Fibroblast of lung (primary cell): ENCODE measurements at places on chromosomes 4 and X. TPM values are rescaled to one million over a fixed set of nuclear protein-coding genes. Genes with fewer than 3 reads are reported as not detected.

The ASMTL gene
- total RNA-seq, result 11.0 and 12.9 TPM in 2 replicates

The TRIML1 gene
- not detected in 2 replicates for total RNA-seq

The STAG2 gene
- 92.7 and 96.4 TPM in 2 replicates for total RNA-seq

The CLNK gene
- not detected in 2 replicates for total RNA-seq

The COMMD8 gene
- 23.6 and 29.6 TPM in 2 replicates for total RNA-seq

The PAGE2B gene
- not detected in 2 replicates for total RNA-seq

The GAGE13 gene
- not detected in 2 replicates for total RNA-seq

The ANXA3 gene
- total RNA-seq, result 7.2 and 9.7 TPM in 2 replicates

DNA sequence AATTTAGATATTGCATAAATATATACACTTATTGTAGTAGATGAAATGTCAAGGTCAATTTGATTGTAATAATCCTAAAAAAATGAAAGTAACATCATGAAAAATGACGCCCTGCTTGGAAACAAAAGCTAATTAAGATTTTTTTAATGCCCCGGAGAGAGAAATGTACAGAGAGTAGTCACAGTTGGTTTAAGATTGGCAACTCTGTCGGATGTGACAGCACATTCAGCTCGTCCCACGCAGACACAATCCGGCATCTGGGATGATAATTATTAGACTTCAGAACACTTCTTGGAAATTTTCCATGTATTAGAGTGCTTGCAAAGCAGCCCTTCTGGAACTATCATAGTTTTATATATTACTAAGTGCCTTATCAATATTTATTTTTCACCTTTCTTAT lies 478.0 kb downstream of the PDHA2 start:
- H3K4me3 ChIP-seq, result no peak overlapping the region
- DNase-seq, result no peak
- H3K4me1 ChIP-seq, result no peaks in the 10 kb centered on the region

DNA sequence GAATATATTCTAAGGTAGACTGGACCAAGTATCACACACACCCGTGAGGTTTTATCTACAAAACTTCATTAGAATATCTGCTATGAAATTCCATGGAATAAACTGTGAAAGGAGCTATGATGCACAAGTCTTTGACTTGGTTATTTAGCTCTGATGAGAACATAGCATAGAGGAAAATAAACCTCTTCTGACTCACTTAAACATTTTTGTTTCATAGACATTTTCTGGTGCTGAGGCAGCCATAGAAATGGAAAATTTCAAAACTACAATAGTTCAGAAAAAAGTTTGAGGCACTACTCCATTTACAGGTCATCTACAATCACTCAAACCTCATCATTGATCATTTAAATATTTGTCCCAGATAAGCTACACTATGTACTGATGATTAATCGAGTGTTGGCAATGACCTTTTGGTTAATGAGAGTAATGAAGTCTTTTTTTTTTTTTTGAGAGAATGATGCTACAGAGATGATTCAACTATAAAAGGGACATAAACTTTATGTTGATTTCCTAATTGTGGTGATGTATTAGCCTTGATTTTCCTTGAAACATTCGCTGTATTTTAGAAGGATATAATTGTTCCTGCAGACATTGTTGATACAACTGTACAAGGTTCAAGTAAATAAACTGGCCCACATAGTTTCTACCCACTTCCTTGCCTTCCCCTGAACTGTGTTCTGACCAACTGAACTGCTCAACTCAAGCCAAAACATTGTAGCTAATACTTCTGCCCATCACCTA lies 77.5 kb downstream of the AREG start:
- no peaks in the 10 kb centered on the region for H3K36me3 ChIP-seq
- H3K4me3 ChIP-seq, result no peak overlapping the region
- no peak overlapping the region for H3K27ac ChIP-seq

DNA sequence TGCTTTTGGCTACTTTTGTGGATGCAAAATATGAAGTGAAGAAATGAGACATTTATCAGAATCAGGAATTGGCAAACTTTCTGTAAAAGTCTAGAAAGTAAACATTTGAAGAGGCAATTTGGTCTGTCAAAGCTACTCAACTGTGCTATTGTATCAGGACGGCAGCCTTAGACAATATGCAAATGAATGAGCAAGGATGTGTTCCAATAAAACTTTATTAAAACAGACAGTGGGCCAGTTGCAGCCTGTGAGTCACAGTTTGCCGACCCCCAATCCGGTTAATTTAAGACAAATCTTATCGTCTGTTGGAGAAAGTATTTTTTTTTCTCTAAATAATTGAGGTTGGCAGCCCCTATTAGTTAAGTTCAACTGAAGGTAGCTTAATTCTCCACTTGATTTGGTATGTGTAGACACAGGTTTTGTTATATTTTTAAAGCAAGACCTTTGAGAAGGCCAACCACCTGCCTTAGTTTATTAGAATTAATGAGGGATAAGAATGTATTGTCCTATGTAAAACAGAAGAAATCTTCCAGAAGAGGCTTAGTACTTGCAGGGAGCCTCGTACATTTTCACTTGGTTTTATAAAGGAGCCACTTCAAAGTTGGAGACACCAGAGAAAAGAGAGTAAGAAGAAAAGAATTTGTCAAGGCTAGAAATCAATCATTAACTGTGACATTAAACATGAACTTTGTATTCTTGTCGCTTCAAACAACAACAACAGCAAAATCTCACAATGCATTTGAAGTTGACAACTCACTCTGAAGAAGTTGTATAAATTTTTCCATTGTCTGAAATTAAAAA lies 81.6 kb upstream of the FAT1 start:
- H3K4me3 ChIP-seq, result no peak overlapping the region
- no peaks in the 10 kb centered on the region for H3K4me1 ChIP-seq
- no peak for DNase-seq
- H3K27ac ChIP-seq, result no peak overlapping the region
- H3K36me3 ChIP-seq, result no peaks in the 10 kb centered on the region

- no peaks in the 10 kb centered on the region for H3K36me3 ChIP-seq
- DNase-seq, result no peak
- H3K4me3 ChIP-seq, result no peak overlapping the region
- H3K27ac ChIP-seq, result no peak overlapping the region
- no peaks in the 10 kb centered on the region for H3K4me1 ChIP-seq
- no peaks in the 10 kb centered on the region for H3K27me3 ChIP-seq
Measured at GRCh38 chrX:68930542-68931317, 101.9 kb downstream of the EFNB1 start.

DNA sequence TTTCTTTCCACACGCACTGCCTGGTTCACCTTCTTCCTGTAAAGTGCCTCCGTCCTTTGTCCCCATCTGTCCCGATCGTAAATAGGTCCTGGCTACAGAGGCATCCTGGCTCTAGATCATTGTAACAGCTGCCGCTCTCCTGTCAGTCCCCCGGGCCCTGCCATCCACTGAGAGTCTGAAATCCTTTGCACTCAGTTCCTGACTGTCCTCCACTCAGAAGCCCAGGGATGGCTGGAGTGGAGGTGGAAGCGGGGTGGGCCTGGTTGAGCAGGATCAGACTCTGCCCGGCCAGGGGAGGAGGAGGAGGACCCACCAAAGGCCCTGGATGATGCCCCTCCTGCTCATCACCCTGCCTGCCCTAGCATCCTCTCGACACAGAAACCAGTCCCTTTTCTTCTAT lies 29.8 kb downstream of the PIGG start:
- H3K4me3 ChIP-seq, result no peak overlapping the region
- H3K27ac ChIP-seq, result no peak overlapping the region
- H3K27me3 ChIP-seq, result no peaks in the 10 kb centered on the region
- H3K4me1 ChIP-seq, result no peaks in the 10 kb centered on the region
- no peak for DNase-seq
- H3K36me3 ChIP-seq, result peaks cover 20% of the 10 kb centered on the region

DNA sequence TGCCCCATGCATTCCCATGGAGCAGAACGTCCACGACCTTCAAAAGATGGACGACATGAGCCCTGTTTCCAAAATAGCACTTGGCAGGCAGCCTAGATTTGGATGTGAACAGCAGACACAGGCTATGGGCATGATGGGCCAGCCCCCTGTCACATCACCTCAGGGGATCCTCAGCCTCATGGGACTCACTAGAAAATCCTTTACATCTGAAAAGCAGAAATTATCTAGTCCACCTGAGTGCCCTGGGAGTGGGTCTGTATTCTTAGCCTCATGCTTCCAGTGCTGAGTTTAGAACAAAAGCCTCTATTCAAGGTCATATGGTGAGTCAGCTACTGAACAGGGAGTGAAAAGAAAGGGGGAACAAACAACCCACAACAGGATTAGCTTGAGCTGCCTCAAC lies 35.8 kb downstream of the GRIA3 start:
- H3K27ac ChIP-seq, result no peak overlapping the region
- no peaks in the 10 kb centered on the region for H3K4me1 ChIP-seq
- no peaks in the 10 kb centered on the region for H3K36me3 ChIP-seq
- H3K27me3 ChIP-seq, result no peaks in the 10 kb centered on the region
- H3K4me3 ChIP-seq, result no peak overlapping the region

DNA sequence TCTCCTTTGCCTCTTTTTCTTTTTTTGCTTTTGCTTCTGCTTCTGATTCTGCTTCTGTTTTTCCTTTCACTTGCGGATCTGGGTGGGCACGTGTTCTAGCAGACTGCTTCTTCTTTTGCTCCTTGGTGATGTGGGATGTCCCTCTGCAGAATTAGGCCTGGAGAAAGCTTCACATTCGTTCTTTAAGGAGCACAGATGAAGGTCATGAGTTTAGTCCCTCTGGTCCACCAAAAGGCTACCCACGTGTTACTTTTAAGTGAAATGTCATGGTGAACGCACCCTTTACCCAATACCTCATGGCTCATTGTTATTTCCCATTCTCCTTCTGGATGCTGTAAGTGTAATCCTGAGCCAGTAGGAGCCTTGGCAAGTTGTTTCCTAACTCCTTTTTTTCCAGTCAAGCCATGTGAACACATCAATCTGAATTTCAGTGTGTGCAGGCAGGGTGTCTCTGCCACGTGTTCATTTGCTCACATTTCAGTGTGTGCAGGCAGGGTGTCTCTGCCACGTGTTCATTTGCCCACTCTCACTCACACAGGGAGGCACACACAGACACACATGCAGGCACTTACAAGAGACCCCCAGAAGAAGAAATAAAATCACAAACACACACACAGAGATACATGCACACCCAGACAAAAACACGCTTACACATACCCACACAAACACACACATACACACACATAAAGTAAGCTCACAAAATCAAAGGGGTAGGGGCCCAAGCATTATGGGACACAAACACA lies 36.9 kb downstream of the NBDY start:
- no peaks in the 10 kb centered on the region for H3K27me3 ChIP-seq
- H3K4me3 ChIP-seq, result no peak overlapping the region
- no peak overlapping the region for H3K27ac ChIP-seq
- H3K36me3 ChIP-seq, result no peaks in the 10 kb centered on the region

GRCh38 chrX:131725001-131725654 lies 181.3 kb downstream of the OR13H1 start:
- no peak overlapping the region for H3K27ac ChIP-seq
- no peak for DNase-seq
- H3K4me3 ChIP-seq, result no peak overlapping the region
- H3K36me3 ChIP-seq, result no peaks in the 10 kb centered on the region

GRCh38 chr4:769511-769910 lies 56.4 kb downstream of the CPLX1 start:
- H3K27me3 ChIP-seq, result no peaks in the 10 kb centered on the region
- no peak overlapping the region for H3K27ac ChIP-seq
- no peaks in the 10 kb centered on the region for H3K4me1 ChIP-seq
- peaks cover 25% of the 10 kb centered on the region for H3K36me3 ChIP-seq

DNA sequence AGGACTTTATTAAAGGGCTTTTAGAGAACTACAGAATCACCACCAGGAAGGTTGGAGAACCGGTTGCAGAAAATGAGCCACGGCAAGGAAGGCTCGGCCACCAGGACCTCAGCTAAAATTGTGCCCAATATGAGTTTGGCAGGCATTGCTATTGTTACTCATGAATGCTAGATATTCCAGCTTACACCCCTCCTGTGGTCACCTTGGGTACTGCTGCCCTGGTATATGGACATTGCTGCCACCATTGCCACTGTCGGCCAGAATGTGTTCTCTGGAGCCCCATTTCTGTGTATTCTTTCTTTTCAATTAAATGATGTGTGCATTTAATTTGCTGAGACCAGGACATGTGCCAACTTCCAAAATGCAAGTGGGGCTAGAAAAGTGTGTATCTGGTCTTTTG lies 626.7 kb upstream of the BOD1L1 start:
- peak; percentile 10 for DNase-seq
- no peaks in the 10 kb centered on the region for H3K36me3 ChIP-seq
- H3K4me1 ChIP-seq, result no peaks in the 10 kb centered on the region

- peak overlapping the region; percentile 59 for H3K27ac ChIP-seq
- H3K4me3 ChIP-seq, result no peak overlapping the region
- peak; percentile 97 for DNase-seq
- H3K27me3 ChIP-seq, result no peaks in the 10 kb centered on the region
- peaks cover 2% of the 10 kb centered on the region for H3K4me1 ChIP-seq
Measured at GRCh38 chrX:41491267-41492004, 44.3 kb downstream of the NYX start.

DNA sequence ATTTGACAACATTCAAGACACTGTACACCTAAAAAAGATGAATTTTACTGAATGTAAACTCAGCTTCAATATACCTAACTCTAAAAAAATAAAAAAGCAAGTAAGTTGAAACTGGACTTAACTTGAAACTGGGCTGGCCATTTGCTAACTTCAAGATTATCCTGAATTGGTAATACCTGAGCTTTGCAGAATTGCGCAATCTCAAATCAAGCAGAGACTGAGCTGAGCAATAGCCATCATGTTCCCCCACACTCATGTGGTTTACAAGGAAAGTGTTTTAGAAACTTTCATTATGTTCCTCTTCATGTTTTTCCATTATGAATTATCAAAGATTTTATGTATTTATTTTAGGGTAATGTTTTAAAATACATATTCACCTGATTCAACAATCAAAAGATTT lies 38.7 kb downstream of the ANXA5 start:
- no peak for DNase-seq
- H3K4me1 ChIP-seq, result no peaks in the 10 kb centered on the region
- H3K27ac ChIP-seq, result no peak overlapping the region
- H3K27me3 ChIP-seq, result no peaks in the 10 kb centered on the region
- no peak overlapping the region for H3K4me3 ChIP-seq

DNA sequence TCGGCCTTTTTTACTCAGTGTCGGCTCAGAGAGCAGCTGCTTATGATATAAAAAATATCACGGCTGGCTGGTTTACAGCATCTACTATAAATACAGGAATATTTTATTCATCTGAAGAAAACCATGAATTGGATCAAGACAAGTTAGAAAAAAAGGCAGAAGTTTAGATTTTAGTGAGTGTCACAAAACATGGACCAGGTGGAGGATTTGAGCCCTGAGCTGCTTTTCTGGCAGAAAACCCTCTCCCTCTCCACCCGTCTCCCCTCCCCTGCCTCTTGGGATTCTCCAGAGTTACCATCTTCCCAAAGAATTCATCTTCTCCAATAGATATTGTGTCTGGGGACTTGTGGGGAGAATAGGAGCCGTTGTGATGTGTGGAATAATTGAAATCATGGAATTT lies 142.8 kb upstream of the RAI2 start:
- no peak overlapping the region for H3K4me3 ChIP-seq
- no peaks in the 10 kb centered on the region for H3K27me3 ChIP-seq
- no peaks in the 10 kb centered on the region for H3K36me3 ChIP-seq

DNA sequence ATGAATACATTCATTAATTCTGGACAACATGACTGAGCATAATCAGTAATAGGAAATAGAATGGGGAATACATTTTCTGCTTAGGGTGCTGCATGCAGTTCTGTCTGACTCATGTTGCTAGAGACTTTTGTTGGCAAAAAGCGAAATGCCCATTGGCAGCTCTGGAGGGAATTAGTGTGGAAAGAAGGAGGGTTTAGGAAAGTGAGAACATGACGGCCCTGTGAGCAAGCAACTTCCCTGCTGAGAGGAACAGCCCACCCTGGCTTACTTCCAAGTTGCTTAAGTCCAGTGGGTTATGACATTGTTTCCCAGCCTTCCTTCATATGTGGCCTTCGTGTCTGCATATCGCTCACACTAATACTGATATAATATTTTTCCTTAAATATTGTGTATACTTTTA lies 13.8 kb downstream of the MAD2L1 start:
- no peak overlapping the region for H3K4me3 ChIP-seq
- H3K36me3 ChIP-seq, result no peaks in the 10 kb centered on the region
- no peak overlapping the region for H3K27ac ChIP-seq
